Central memory CD8-positive, alpha-beta T cell (primary cell): ENCODE measurements at places on chromosomes 16 and 17.

DNA sequence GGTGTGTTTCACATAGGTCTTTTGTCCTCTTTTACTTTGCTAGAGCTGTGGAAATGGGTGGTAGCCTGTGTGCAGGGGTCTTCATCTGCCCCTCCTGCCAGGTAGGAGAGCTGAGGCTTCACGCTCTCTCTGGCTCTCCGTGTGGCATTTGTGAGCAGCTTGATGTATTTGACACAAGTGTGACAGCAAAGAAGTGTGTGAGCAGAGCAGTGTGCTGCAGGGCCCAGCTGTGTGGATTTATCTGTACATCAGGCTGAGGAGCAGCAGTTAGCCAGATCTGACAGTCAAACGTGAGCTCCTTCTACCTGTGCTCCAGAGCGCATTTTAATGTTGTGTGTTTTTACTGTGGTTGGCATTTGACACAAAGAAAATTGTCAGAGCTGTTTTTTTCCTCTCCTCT, 101.8 kb downstream of the FTO start:
- H3K27ac ChIP-seq = no peak overlapping the region
- H3K4me1 ChIP-seq = peaks cover 61% of the 10 kb centered on the region
- H3K4me3 ChIP-seq = no peak overlapping the region
- peaks cover 2% of the 10 kb centered on the region for H3K36me3 ChIP-seq

GRCh38 chr17:38568845-38569510, 36.8 kb downstream of the SRCIN1 start:
- H3K27ac ChIP-seq = no peak overlapping the region
- no peak overlapping the region for H3K4me3 ChIP-seq
- no peak for DNase-seq
- H3K36me3 ChIP-seq = no peaks in the 10 kb centered on the region
- peaks cover 94% of the 10 kb centered on the region for H3K27me3 ChIP-seq

GRCh38 chr17:19897090-19897837, 29.5 kb upstream of the ULK2 start:
- no peak for DNase-seq
- H3K27ac ChIP-seq = peak overlapping the region; percentile 4

DNA sequence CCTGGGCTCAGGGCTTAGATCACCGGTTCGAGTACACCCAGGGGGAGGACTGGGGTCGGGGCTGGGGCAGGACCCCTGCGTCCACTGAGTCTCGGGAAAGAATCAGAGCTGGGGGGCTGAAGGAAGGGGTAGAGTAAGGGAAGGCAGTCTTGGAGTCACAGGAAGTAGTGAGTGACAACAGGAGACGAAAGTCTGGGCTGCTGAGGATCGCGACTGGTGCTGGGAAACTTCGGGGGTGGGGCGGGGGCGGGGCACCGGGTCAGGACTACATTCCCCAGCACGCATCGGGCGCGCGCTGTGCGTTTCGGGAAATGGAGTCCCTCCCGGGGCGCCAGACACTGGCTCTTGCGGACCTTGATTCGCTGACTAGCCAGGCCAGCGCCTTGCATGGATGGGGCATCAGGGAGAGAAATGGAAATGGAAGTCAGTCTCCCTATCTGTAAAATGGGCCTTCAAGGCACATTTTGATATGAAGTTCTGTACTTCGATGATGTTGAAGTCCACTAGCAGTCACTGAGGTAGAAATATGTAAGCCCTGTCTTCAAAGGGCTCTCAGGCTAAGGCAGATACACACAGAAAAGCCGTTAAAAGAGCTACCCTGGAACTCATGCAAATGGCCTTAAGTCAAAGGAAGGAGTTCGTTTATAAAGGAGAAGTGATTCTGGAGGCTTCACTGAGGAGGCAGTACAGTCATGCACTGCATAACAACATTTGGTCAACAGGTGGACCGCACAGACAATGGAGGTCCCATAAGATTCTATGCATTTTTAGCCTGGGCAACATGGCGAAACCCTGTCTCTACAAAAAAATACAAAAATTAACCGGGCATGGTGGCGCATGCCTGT, 697 bp downstream of the CTF1 start:
- no peak for DNase-seq
- no peak overlapping the region for H3K27ac ChIP-seq
- no peaks in the 10 kb centered on the region for H3K27me3 ChIP-seq
- H3K4me3 ChIP-seq = peak overlapping the region; percentile 11
- H3K36me3 ChIP-seq = peaks cover 10% of the 10 kb centered on the region
- peaks cover 43% of the 10 kb centered on the region for H3K4me1 ChIP-seq

DNA sequence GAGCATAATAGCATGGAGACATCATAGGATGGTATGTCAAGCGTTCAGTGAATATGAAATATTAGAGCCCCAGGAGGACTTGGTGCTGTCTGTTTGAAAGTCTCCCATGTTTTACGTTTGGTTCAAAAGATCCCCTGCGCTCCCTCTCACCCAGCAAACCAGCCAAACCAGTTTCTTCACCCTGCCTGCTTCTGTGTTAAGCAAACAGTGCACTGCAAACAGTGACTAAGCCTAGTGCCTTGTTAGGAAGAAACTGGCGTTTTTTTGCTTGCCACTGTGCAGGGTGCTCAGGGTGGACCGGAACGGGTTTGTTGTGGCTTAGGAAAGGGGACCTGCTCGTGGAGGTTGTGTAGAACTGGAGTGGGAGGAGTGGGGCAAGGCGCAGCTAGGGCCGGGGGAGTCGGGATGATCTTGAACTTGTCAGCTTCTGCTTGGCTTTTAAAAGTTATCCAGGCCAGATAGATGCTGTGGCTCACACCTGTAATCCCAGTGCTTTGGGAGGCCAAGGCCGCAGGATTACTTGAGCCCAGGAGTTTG, 7.7 kb downstream of the CDH1 start:
- DNase-seq = no peak
- H3K36me3 ChIP-seq = no peaks in the 10 kb centered on the region
- no peaks in the 10 kb centered on the region for H3K4me1 ChIP-seq

GRCh38 chr17:31917065-31917529, 15.6 kb upstream of the UTP6 start:
- H3K36me3 ChIP-seq = no peaks in the 10 kb centered on the region
- peaks cover 50% of the 10 kb centered on the region for H3K27me3 ChIP-seq
- no peak overlapping the region for H3K4me3 ChIP-seq
- no peak overlapping the region for H3K27ac ChIP-seq

GRCh38 chr16:89437991-89438390, 52.4 kb downstream of the ANKRD11 start:
- H3K27ac ChIP-seq = peak overlapping the region; percentile 68
- peaks cover 48% of the 10 kb centered on the region for H3K36me3 ChIP-seq
- peak overlapping the region; percentile 38 for H3K4me3 ChIP-seq
- peaks cover 70% of the 10 kb centered on the region for H3K4me1 ChIP-seq

DNA sequence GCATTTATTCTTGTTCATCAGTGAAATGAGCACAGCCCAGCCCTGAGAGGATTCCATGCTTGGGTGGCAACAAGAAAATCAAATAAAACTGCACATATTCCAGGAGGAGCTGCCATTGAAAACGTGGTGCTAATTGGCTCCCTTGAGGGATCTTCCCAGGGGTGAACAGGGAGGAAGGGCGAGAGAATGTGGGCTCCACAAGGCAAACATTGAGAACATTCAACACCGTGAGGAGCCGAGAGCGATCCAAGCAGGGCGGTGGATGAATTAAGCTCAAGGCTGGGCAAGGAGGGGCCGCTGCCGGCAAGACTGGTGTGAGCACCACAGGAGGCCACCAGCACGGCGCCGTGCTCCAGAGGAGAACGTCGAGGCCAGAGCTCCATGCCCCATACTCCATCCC, 166.9 kb downstream of the C16orf95 start:
- no peaks in the 10 kb centered on the region for H3K36me3 ChIP-seq
- DNase-seq = no peak
- H3K27ac ChIP-seq = no peak overlapping the region
- H3K4me1 ChIP-seq = no peaks in the 10 kb centered on the region
- peaks cover 3% of the 10 kb centered on the region for H3K27me3 ChIP-seq
- H3K4me3 ChIP-seq = no peak overlapping the region

DNA sequence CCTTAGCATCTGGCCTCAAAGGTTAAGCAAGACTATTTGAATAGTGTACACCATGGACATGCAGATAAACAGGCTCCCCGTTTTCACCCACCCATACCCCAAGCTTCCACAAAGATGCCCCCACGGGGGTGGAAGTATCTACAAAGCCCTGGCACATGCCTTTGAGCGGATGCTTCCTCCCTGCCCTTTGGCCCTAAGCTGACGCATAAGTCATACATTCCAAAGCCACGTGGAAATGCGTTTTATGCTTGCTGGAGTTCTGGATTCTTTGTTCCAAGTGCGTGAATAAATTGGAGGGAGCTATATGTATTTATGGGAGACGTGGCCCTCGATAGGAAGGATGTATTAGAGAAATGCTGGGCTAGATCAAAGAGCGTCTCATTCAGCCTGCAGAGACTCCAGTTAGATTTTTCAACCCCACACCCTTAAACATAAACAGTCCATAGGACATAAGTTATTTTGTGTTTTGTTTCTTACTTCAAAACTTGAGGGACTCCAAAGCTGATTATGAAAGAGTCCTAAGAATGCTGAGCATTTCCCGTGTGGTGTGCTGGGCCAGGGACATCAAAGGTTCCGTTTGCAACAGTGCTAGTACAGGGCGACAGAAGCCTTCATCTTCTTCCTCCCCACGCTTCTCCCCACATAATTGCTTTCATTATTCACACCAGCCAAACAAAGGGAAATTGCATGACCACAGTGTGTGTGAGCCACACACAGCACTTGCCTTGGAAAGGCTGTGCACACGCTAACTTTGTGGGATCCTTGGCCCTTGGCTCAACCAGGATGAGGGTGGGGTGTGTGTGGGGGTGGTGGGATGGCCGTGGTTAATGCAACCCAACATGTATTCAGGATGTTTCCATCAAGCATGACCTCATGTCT, 73.6 kb downstream of the WIPI1 start:
- H3K4me1 ChIP-seq = peaks cover 21% of the 10 kb centered on the region
- no peak for DNase-seq
- H3K27me3 ChIP-seq = no peaks in the 10 kb centered on the region
- peak overlapping the region; percentile 45 for H3K27ac ChIP-seq

- no peak overlapping the region for H3K4me3 ChIP-seq
- H3K27me3 ChIP-seq = peaks cover 52% of the 10 kb centered on the region
- H3K4me1 ChIP-seq = no peaks in the 10 kb centered on the region
- DNase-seq = no peak
Observed at GRCh38 chr16:25366078-25366477, 108.4 kb upstream of the ZKSCAN2 start.

GRCh38 chr16:66601471-66601870, 3.0 kb upstream of the CMTM3 start:
- no peak overlapping the region for H3K4me3 ChIP-seq
- H3K27me3 ChIP-seq = no peaks in the 10 kb centered on the region
- H3K27ac ChIP-seq = no peak overlapping the region

- H3K27me3 ChIP-seq = peaks cover 69% of the 10 kb centered on the region
- H3K27ac ChIP-seq = no peak overlapping the region
- H3K36me3 ChIP-seq = no peaks in the 10 kb centered on the region
- H3K4me1 ChIP-seq = peaks cover 5% of the 10 kb centered on the region
Observed at GRCh38 chr16:51153577-51154031, 2.5 kb upstream of the SALL1 start.

DNA sequence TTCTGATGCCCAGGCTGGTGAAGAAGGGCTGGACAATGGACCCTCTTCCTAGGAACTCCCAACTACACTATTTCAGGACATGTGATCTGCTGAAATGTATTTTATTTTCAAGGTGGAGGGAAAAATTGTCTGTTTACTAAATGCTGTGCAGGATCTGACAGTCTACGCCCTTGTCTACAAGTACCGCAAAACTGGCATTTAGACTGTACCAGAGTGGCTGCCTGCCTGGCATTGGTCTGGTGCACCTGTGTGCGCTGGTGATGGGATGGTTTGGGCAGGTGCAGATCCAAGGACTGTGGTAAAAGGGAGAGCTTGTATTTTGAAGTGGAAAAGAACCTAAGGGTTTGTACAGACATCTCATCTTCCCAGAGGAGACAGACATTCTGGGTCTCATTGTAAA, 79.7 kb downstream of the AIPL1 start:
- H3K36me3 ChIP-seq = no peaks in the 10 kb centered on the region
- H3K4me3 ChIP-seq = no peak overlapping the region
- H3K4me1 ChIP-seq = no peaks in the 10 kb centered on the region
- no peak for DNase-seq

DNA sequence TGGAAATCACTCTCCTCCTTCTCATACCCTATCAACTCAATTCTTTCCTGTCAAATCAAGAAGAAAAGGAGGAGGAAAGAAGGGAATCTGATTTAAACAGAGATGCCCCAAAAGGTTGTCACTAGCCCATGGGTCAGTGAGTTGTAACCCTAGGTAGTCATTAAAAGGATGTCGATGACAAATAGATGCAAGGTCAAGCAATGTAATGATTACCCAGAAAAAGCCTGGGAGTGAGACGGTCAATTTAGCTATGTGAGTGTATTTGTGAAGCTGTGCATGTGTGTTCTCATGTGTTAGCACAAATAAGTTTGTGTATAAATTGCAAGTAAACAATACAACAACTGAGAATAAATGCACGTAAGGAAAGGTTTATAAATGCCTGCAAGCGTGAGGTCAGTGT, 190.5 kb upstream of the PMFBP1 start:
- no peaks in the 10 kb centered on the region for H3K36me3 ChIP-seq
- H3K4me1 ChIP-seq = no peaks in the 10 kb centered on the region
- H3K4me3 ChIP-seq = no peak overlapping the region
- no peak for DNase-seq
- H3K27me3 ChIP-seq = no peaks in the 10 kb centered on the region

DNA sequence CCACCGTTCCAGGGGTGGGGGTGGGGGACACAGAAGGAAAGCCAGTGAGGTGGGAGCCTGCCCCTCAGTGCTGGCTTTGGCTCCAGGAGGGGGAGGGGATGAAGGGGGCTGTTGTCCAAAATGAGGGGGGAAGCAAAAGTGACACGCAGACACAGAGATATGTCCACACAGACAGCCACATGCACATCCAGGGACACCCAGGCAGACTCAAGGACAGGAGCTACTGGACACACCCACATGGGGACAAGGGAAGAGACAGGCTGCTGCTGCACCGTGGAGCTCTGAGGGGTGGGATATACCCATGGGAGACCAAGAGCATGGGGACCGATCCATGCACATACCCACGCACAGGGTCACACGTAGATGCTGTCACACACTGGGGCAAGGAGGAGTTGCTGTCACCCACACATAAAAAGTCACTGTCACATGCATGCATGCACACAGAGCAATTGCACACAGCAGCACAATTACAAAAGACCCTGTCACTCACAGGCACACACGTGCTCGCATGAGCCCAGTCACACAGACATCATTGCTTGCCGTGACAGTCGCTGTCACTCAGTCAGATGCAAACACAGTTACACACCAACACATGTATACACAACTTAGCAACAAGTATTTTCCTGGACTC, 1.3 kb downstream of the THRA start:
- H3K36me3 ChIP-seq = peaks cover 2% of the 10 kb centered on the region
- H3K27ac ChIP-seq = peak overlapping the region; percentile 30
- H3K27me3 ChIP-seq = no peaks in the 10 kb centered on the region
- no peak for DNase-seq
- H3K4me3 ChIP-seq = peak overlapping the region; percentile 86
- H3K4me1 ChIP-seq = peaks cover 55% of the 10 kb centered on the region

DNA sequence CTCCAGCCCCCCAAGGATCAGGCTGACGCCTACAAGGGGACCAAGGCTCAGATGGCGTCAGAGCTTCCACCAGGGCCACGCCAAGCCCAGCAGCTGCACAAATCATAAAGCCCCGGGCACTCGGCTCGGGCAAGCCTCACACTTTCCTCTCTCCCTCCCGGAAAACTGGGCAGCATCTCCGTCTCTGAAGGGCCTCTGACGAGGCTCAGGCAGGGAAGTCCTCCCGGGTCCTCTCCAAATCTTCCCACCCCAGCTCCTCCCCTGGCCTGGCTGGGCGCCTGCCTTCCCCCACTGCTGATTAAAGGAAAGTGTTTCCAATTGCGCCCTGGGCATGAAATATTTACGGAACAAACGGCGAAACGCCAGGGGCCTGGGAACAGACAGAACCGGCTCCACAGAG, 38.5 kb downstream of the PIEZO1 start:
- peaks cover 21% of the 10 kb centered on the region for H3K4me1 ChIP-seq
- H3K27me3 ChIP-seq = no peaks in the 10 kb centered on the region
- no peak for DNase-seq
- peaks cover 11% of the 10 kb centered on the region for H3K36me3 ChIP-seq
